ENCODE measurements at places on chromosomes 1 and 21.

GRCh38 chr1:1924386-1924785 is 5.3 kb upstream of the TMEM52 start:
- DNase-seq: no peak

GRCh38 chr1:205344066-205344928 is 12.4 kb downstream of the KLHDC8A start:
- peak; percentile 31 for DNase-seq

GRCh38 chr1:76160225-76160624 is 85.7 kb downstream of the ST6GALNAC3 start:
- DNase-seq: no peak

DNA sequence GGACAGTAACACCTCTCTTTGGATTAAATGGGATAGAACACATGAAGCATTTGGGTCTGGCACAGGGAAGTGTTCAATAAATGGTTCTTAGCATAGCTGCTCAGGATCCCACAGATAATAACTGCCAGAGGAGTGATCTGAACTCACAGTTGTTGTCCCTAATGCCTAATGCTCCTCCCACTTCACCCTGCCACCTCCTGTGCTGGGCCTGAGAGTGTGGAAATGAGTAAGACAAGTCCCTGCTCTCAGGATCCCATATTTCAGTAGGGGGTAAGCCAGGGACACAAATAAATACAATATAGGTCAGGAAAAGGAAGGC is 19.9 kb upstream of the FOXO6 start:
- no peak for DNase-seq

- no peak for DNase-seq
Observed at GRCh38 chr1:234926559-234927311, 201.9 kb downstream of the TOMM20 start.

DNA sequence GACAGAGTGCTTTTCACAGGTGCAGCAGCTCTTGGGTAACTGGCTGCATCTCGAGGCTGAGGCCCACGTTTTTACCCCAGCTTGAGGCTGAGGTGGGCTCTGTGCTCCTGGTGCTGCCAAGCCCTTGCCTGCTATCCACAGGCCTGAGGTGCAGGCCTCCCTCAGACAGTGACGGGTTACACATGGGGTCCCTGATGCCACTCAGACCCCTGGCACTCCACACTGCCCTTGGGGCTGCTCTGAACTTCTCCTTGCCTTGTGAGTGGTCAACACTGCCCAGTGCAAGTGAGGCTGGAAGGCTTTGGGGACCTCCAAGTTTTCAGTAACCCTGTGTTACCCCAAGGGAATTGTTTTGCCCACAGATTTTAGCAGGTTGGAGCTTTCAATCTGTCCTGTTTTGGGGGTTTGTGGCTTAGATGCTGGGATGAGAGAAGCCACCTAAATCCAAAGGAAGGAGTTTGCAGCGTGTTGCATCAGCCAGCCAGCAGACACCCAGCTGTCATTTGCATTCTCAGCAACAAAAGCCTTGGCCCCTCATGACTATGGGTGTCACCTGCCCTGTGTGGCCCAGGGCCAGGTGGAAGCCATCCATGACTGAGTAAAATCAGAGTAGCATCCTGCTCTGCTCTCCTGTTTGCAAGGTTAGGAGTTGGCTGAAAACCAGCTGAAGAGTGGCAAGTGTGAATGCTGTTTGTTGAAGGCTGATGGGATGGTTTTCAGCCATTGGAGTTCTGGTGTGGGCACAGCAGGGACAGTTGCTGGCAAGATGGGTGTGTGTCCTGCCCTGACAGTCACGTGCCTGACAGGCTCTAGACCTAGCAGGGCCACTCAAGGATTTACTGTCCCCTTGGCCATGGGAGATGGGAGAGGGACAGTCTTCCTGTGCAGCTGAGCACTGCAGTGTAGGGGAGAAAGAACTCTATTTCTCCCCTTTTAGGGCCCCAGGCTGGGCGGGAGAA is 3.2 kb downstream of the RNF187 start:
- DNase-seq: no peak

GRCh38 chr1:81937791-81938450 is 137.2 kb downstream of the ADGRL2 start:
- DNase-seq: no peak

GRCh38 chr1:53636621-53637171 is 102.3 kb downstream of the GLIS1 start:
- DNase-seq: no peak
